T-helper 2 cell (primary cell): ENCODE measurements at places on chromosomes 13 and 19.
A peak's percentile ranks its signal among the peaks of the same experiment; 100 is the strongest.

DNA sequence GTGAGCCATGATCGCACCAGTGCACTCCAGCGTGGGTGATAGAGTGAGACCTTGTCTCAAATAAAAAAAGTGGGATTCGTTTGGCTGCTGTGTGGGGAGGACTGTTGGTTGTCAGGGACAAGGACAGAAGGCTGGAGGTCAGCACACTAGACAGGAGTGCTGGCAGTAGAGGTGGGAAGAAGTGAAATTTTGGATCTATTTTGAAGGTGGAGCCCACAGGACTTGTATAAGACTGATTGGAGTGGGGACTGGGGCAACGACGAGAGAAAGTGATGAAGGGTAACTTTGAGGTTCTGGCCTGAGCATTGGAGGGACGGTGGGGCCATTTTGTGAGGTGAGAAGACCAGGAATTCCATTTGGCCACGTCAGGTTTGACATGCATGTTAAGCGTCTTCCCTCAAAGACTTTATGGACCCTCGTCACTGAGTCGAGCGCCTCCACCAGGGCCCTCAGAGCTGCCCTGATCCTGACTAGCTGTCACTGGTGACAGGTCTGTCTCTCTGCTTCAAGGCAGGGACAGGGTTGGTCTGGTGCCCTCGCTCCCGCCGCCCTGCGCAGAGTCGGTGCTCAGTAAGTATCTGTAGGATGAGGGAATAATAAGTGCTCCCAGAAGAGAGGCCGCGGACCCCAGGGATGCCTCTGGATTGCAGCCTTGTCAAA lies 673 bp downstream of the CTU1 start:
- DNase-seq = no peak

- no peak for DNase-seq
These were observed 137.4 kb downstream of the VWA8 start for GRCh38 chr13:41823476-41823875.

DNA sequence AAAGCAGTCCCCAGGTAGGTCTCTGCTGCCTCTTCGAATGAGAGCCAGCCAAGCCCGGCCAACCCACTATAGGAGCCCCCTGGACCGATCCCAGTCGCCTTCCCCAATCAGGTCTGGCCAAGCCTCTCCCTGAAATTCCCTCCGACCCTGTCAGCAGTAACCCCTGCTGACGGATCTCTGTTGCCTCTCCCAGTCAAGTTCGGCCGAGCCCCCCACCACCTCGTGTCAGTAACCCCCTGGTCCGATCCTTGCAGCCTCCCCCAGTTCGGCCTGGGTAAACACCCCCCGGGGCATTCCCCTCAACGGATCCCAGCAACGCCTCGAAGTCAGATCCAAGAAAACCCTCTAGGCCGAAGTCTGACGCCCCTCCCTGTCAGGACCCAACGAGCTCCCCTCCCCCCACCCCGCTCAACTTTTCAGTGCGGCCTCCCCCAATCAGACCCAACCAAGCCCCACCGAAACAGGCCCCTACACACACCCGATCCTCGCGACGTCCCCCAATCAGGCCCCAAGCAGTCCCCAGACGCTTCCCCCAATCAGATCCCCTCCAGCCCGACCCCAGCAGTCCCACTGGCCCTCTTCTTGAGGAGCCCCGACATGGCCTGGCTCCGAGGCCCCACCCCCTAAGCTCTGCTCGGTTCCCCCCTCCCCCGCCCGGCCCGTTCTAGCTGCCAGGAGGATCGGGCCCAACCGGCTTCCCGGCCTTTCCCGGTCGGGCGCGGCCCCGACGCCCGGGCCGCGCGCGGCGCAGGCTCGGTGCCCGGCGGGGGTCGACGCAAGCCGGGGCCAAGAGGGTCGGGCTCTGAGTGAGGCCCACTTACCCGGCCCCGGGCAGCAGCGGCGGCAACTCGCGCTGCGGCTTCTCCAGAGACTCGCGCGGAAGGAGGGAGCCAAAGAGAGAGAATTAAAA lies 1.8 kb downstream of the TNPO2 start:
- DNase-seq = peak; percentile 78

DNA sequence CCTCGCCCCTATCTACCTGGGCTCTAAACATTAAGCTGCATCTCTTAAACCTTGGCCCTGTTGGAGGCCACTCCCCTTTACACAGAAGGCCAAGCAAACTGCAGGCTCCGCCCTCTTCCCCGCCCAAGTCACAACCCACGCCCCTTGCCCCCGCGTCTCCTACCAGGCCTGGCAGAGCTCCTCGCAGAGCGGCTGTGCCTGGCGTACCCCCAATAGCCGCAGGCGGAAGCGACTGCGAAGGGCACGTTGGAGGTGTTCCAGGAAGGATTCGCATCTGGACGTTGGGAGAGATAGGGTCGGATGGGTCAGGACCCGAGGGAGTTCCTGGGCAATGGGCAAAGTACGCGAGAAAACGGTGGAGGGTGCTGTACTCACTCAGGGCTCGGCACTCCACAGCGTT lies 5.9 kb downstream of the RTBDN start:
- no peak for DNase-seq

GRCh38 chr19:14021474-14021873 lies 6.5 kb upstream of the RLN3 start:
- DNase-seq = no peak

DNA sequence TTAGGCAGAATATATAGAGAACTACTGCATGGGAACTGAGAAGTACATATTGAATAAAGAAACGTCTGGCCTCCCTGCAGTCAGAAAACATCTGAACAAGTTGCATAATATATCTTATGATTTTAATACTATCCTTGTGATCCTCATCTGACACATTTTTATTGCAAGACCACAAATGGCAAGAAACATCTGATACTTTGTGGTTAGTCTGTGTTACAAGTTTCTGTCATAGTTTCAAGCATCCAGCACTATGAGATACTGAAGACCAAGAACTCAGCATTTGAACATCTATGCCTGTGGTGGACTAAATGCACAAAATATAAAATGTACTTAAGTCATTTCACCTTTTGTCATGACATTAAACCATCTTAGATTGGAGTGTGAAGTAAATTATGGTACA lies 1175.8 kb upstream of the MIR17HG start:
- peak; percentile 1 for DNase-seq

GRCh38 chr13:47472516-47472915 lies 528.6 kb downstream of the SUCLA2 start:
- DNase-seq = no peak

- no peak for DNase-seq
These were observed 2.0 kb downstream of the DOCK9 start for GRCh38 chr13:98975822-98976261.

- DNase-seq = no peak
These were observed 424.1 kb upstream of the DACH1 start for GRCh38 chr13:72290962-72291681.

GRCh38 chr19:19171821-19172532 lies 1.9 kb upstream of the MEF2B start:
- DNase-seq = no peak

GRCh38 chr13:46759846-46760245 lies 37.1 kb downstream of the ESD start:
- DNase-seq = no peak

GRCh38 chr13:64078025-64078424 lies 2662.4 kb upstream of the PCDH20 start:
- DNase-seq = no peak

DNA sequence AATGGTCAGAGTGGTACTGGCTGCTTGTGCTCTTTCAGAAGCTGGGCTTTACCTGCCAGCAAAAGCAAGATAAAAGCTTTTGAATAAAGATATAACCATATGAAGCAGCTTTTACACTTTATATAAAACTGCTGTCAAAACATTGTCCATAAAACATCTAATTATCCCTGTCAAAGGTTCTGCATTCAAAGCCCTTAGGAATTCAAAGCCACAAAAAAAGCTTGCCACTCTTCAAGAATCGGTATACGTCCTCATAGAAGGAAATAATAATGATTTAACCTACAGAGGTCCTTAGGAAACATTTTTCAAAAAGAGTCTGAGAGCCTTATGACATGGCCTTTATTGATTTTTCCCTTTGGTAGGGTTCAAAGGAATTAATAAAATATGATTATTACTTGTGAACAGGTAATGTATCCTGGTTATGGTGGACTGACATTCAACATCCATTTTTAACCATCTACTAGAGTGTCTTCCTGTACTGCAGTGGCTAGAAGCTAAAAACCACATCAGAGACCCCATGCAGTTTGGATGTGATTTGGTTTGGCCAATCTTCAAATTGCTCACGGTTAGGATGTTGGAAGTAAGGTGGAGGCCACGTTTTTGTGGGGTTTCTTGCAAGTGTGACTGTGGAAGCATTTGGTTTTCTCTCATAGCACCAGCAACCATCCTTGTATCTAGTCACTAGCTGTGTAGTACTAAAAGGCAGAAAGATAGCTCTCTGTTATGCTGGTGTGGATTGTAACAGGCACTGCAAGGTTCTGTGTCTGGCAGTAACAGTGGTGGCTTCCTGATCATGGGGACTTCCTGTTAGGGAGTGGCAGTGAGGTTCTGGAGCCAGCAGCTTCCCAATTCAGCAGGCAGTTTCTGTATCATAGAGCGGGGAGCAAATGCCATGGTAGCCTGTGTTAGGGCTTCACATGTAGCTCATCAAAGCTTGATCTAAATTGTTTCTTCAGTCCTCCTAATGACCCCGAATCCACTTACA lies 441.5 kb downstream of the DIAPH3 start:
- no peak for DNase-seq

- no peak for DNase-seq
These were observed 118.7 kb downstream of the FRY start for GRCh38 chr13:32150239-32150638.

DNA sequence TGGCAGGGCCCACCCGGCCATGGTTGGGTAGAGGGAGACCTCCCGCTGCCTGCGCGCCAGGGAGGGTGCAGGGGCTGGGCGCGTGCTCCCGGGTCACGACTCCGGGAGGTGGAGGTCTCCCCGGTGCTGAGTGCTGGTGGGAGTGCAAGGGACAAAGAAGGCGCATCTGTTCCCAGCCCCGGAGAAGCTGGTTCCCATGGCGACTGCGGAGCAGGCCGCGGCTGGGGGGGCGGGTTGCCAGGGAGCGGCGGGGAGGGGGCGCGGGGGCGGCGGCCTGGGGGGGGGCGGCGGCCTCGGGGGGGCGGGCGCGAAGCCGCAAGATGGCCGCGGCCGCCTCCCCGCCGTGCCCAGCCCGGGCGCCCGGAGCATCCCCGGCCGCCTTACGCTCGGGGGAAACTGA lies 1.2 kb downstream of the CBARP start:
- no peak for DNase-seq

- DNase-seq = no peak
These were observed 48.4 kb downstream of the AKAP11 start for GRCh38 chr13:42320375-42320787.

GRCh38 chr19:8640402-8641004 lies 10.1 kb downstream of the NFILZ start:
- DNase-seq = no peak

DNA sequence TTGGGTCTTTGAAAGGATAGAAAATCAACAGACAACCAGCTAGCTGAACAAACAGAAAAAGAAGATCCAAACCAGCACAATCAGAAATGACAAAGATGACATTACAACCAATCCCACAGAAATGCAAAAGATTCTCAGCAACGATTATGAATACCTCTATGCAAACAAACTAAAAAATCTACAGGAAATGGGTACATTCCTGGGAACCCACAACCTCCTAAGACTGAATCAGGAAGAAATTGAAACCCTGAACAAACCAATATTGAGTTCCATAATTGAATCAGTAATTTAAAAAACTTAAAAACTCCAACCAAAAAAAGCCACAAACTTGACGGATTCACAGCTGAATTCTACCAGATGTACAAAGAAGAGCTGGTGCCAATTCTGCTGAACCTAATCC lies 20.9 kb upstream of the C1QTNF9B start:
- DNase-seq = no peak

- no peak for DNase-seq
These were observed 2.0 kb upstream of the SPACA6 start for GRCh38 chr19:51691074-51691583.

DNA sequence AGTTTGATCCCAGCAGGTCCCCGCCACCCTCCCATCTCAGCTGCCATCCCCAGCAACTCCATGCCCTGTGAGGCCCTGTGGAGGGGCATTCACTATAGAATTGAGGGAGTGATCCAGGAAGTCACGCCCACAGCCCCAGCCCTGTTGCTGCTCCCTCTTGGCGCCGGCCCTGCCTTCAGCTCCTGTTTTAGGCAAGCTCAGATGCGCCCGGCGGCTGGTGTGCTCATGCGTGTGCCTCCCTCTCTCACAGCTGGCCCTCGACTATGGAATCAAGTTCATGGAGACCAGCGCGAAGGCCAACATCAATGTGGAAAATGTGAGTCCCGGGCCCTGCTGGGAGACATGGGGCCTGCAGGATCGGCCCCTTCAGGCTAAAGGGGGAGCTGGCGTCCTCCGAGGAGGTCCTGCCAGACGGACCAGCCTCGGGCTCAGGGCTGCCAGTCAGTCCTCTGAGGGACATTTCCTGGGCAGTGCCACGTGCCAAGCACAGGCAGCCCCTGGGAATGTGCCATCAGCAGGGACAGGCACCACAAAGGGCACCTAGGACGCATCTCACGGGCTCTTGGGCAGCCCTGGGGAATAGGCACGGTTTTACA lies 15.6 kb upstream of the HSH2D start:
- no peak for DNase-seq

GRCh38 chr13:102128216-102128810 lies 273.5 kb downstream of the FGF14 start:
- no peak for DNase-seq

GRCh38 chr13:77846173-77846572 lies 72.5 kb downstream of the EDNRB start:
- DNase-seq = no peak

DNA sequence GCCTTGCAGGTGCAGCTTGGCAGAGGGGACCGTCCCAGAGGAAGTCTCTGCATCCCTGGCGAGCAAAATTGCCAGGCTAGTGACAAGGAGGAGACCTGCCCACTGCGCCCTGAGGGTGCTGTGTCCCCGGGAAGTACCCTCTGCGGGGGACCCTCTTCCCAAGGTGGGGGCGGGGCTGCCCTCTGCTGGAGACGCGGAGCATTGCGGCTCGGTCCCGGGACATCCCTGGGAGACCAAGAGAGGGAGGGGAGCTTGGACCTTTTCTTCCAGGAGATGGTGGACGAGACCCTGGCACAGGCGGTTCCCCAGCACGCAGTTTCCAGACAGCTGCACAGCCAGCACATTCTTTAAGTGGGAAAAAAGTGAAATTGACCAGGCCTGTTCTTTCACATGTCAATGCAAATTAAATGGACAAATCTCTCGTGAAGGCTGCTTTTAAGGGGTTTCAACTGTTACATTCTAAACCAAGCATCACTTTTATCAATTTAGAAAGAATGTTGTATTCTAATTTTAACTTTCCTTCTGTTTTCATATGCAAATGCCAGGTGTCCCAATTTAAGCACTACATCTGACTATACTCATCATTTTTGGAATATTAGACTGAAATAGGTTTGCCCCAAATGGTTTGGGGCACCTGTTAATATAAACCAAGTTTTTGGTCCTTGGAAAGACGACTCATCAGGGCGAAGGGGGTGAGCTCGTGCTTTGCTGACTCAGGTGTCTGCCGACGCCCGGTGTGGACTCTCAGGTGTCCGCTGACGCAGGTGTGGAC lies 60.7 kb downstream of the MCF2L start:
- DNase-seq = no peak

GRCh38 chr13:113052971-113053370 lies 52.6 kb upstream of the F7 start:
- no peak for DNase-seq

- DNase-seq = no peak
These were observed 549.0 kb downstream of the GPC6 start for GRCh38 chr13:93775507-93776108.

GRCh38 chr19:52990759-52991418 lies 22.8 kb upstream of the ERVV-1 start:
- no peak for DNase-seq
